SHP77 (cell line): ENCODE measurements at places on chromosomes 4 and X.

GRCh38 chr4:2289311-2289954 is 27.5 kb upstream of the MXD4 start:
- no peak for DNase-seq

GRCh38 chr4:7466215-7466614 is 31.5 kb upstream of the PSAPL1 start:
- DNase-seq: no peak

DNA sequence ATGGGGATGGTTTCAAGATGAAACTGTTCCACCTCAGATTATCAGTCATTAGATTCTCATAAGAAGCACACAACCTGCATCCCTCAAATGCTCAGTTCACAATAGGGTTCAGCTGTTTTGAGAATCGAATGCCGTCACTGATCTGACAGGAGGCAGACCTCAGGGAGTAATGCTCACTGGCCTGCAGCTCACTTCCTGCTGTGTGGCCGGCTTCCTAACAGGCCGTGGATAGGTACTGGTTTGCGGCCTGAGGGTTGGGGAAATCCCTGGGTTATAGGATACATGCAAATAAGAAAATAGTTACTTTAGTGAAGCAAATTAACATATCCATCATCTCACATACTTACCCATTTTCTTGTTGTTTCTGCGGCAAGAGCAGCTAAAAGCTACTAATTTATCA is 160.4 kb downstream of the MAD2L1 start:
- DNase-seq: no peak

DNA sequence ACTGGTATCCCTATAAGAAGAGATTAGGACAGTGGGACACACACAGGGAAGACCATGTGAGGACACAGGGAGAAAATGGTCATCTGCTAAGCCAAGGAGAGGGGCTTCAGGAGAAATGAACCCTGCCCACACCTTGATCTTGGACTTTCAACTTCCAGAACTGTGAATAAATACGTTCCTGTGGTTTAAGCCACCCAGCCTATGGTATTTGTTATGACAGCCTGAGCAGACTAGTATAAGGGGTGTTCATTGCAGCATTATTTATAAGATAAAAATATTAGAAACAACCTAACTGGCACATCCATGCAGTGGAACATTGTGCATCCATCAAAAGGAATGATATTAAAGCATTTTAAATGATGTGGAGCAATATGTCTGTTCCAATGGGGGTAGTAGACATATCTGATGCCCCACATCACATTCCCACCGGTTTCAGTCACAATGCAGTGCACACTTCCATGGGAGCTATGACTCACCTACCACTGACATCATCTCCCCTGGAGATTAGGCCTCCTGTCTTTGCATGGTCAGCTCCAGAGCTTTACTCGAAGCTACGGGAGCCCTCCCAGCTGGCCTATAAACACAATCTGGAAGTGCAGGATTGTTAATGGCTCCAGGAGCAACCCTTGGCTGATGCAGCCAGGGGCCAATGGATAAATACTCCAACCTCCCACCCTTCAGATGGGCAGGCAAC is 38.9 kb upstream of the MAMLD1 start:
- DNase-seq: no peak

- no peak for DNase-seq
Observed at GRCh38 chr4:176834531-176834930, 41.8 kb upstream of the VEGFC start.

DNA sequence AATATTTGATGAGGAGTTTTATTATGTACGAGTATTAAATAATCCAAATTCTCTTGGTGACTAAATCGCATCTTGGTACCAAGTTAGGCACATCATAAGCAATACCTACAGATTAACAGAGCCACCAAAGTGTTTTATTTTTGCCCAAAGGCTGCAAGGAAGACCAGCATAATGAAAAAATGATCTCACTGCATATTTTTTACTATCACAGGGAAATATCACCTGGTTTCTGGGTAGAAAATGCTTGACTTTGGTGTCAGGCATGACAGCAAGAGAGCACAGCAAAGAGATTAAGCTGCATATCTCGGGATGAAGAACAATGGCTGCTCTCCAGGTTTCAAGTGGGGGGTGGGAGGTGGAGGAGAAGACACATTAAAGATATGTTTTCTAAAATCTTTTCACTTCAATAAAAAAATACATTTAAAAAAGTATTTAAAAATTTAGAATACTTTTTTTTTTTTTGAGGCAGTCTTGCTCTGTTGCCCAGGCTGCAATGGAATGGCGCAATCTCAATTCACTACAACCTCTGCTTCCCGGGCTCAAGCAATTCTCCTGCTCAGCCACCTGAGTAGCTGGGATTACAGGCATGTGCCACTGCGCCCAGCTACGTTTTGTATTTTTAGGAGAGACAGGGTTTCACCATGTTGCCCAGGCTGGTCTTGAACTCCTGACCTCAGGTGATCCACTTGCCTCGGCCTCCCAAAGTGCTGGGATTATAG is 86.1 kb downstream of the FRYL start:
- DNase-seq: no peak

DNA sequence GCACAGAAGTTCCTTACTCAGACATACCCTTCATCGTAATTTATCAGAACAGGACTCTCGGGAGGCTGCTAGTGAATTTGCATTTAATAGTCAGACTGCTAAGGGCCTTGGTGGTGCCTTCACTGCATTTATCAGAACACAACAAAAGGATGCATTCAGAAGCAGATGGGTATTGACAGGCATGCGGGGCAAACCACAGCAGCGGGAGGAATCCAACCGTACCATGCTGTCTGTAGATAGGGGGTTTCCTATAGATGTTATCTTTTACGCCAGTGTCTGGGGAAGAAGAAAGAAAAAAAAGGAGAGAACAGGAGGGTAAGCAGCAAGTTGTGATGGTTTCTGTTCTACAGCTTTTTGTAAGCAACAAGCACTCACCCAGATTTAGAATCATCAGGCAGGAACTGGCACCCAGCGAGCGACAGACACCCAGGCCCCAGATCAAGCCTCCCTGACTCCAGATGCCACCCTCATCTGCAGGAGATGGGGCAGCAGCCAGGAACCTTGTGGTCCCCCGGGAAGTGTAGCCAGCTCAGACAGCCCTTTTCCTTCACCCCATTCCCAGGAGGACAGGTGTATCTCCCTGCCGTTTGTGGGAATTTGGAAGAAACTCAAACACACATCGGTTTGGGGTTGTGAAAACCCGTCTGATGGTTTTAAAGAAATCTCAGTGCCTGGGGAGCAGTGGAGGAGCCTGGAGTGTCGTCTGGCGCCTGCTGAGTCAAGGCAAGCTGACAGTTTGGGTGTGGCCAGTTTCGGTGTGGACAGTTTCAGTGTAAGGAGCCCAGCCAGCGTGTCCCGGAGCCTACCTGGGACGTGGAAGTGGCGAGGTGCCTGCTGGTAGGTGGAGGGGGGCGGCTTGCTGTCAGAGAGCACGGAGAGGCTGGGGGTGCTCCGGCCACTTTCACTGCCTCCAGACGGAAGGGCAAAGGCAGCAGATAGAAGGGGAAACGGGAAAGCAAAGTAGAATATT is 80.0 kb upstream of the AFAP1 start:
- DNase-seq: no peak

DNA sequence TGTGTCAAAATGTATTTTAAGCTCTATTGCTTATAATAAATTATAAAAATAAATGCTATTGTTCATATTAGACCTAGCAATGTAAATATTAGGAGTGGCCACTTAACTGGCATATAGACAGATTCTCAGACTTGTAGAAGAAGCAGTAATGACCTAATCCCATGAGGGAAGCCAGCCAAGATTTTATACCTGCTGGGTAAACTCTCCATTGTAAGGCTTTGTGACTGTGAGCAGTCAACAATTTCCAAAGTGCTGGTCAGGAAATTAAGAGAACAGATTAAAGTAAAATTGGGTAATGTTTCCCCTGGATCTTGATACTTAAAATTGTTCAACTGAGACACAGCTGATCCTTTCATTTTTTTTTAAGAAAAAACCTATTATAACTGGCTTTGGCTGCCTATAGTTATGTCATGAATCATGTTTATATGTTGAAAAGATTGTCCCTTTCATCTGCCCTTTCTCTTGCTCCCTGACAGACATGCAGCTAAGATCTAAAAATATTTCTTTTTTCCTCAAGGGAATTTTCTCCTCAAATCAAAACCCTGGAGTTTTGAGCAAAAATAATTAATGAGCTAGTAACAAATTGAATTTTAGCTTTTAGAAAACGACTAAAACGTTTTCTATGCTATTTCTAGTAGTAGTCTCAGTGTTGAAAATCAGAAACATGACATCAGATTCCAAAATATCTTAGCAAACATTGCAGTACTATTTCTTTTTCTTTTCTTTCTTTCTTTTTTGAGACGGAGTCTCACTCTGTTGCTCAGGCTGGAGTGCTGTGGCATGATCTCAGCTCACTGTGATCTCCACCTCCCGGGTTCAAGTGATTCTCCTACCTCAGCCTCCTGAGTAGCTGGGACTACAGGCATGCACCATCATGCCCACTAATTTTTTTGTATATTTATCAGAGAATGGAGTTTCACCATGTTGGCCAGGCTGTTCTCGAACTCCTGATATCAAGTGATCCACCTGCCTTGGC is 77.9 kb downstream of the ADGRL3 start:
- peak; percentile 54 for DNase-seq

DNA sequence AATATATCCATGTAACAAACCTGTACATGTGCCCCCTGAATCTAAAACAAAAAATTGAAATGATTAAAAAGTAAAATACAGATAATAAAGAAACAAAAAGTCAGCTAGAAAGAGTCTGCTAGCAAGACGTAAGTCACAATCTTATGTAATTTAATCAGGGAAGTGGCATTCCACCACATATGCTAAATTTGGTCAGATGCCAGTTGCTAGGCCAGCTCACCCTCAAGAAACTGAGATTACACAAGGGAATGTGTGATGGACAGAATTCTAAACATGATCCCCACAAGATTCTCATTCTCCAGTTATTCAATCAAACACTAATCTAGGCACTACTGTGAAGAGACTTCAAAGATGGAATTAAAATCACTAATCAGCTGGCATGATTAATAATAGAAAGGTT is 689.3 kb downstream of the CENPC start:
- DNase-seq: no peak

DNA sequence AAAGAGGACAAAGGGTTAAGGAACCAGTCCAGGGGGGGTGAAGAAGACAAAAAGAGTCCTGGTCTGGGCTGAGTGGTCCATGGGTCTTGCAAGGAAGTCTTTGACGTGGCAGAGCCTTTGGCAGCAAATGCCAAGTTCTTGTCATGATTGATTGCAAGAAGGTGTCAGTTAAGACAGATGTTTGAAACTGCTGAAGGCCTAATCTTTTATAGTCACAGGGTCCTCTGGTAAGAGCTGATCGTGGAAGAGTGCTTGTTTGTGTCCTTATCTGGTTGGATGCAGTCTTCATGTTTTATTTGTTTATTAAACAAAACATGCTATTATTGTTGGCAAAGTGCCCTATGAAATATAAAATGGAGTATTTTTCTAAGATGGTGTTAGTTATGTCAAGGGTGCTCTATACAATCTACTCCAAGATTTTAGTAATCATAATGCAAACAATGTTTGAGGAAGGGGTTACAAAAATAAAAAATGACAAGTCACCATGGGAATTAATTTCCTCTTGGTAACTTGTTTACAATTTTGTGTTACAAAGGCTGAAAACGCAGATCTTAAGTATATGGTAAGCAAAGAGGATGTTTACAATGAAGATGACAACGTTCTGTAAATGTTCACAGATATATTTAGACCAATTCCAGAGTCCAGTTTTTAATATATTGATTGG is 85.9 kb downstream of the MAGED4 start:
- DNase-seq: no peak

DNA sequence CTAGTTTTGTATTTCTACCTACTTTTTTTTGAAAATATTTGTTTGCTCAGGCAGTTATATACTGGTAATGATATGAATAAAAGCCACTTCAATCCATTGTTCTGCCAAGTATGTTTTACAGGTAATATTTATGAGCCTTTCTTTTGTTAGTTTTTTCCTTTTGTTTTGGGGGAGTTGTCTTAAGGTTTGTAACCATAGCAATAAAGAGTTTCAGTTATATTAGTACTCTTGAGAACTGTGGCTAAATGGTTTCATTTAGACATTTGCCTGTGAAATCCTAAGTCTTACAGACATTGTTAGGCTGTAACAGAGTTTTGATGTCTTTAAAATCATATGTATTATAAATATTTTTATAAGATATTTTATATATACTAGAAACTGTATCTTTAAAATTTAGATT is 150.1 kb downstream of the DIPK2B start:
- DNase-seq: no peak

- no peak for DNase-seq
Observed at GRCh38 chrX:149371986-149372385, 133.1 kb downstream of the IDS start.

GRCh38 chr4:81635739-81636138 is 164.0 kb upstream of the RASGEF1B start:
- DNase-seq: no peak

DNA sequence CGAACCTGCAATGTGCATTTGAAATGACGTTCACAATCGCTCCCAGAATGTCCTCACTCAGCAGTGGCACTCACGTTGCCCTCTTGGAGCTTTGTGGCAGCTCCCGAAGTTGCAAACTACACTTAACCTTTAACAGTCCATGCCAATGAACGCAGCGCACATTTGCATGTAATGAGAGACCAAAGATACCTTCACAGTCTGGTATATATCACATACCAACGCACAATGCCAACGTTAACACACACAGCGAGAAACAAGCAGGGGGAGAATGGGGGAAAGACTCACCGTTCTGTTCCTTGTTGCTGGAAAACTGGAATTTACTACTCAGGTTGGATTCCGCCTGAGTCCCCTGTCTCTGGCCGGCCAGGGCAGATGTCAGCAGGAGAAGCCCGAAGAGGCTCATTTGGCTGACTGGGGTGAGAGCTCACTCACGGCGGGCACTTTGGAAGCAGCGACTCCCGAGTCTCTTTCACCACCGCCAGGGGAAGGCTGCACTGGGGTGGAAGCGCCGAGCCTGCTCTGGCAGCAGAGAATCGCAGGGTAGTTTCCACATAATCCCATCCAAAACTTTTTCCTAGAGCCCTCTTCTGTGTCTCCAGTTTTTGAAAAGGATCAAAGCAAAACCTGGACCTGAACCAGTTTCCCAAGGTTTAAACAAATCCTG is 966 bp downstream of the PDGFC start:
- DNase-seq: peak; percentile 34

DNA sequence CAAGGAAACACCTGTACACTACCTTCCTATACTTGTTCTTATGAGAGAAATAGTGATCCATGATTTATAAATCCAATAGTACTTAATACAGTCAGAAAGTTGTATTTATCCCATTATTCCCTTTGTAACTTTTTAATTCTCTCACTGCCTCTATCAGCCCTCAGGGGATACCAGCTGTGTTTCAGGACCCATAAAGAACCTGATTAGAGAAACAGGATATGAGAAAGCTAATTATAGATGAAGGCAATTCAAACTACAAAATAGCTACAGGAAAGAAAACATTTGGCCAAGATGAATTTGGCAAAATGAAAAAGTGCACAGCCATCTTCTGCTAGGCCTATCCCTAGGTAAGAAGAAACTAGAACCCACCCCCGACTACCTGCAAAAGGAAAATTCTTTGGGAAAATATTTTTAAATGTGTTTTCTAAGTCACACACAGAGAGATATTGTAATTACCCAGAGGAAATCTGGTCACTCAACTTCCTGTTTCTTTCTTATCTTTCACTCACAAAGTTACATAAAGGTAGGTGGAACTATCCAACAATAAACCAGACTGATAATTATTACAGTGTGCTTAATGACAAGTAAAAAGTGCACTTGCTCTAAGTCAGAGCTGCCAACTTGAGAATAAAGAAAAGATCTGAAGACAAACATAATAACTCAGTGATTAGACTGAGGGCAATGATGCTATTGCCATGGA is 836.5 kb upstream of the HTR2C start:
- DNase-seq: no peak
